Neural progenitor cell (in vitro differentiated cells): ENCODE measurements at places on chromosomes 3 and 15. TPM values are rescaled to one million over a fixed set of nuclear protein-coding genes. Genes with fewer than 3 reads are reported as not detected.

Gene LDHAL6B
- not detected in 2 replicates for total RNA-seq

DNA sequence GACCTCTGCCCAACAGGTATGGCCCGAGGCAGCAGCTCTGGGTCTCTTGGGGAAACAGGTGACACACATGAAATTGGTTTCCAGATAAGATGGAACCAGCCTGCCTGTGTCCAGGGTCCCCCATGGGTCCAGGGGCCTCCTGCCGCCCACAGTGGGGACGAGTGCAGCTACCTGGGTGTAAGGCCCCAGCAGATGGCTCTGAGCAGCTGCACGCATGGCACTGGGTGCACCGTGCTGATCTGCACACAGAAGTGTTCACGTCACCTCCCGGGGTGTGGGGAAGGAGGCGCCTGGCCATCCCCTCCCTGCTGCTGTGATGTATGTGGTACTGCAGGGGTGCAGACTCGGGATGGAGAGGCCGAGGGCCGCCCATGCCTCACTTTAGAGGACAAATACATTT, 63.6 kb downstream of the NIPA2 start:
- no peak for DNase-seq
- H3K27me3 ChIP-seq = no peaks in the 10 kb centered on the region
- H3K27ac ChIP-seq = no peak overlapping the region
- no peaks in the 10 kb centered on the region for H3K4me1 ChIP-seq

Gene FGF7
- not detected in 2 replicates for total RNA-seq

Gene PRR20G
- total RNA-seq = not detected in 2 replicates

- H3K4me3 ChIP-seq = no peak overlapping the region
- H3K4me1 ChIP-seq = peaks cover 16% of the 10 kb centered on the region
- no peaks in the 10 kb centered on the region for H3K27me3 ChIP-seq
- no peaks in the 10 kb centered on the region for H3K36me3 ChIP-seq
Measured at GRCh38 chr3:177606891-177607290, 409.6 kb upstream of the TBL1XR1 start.

DNA sequence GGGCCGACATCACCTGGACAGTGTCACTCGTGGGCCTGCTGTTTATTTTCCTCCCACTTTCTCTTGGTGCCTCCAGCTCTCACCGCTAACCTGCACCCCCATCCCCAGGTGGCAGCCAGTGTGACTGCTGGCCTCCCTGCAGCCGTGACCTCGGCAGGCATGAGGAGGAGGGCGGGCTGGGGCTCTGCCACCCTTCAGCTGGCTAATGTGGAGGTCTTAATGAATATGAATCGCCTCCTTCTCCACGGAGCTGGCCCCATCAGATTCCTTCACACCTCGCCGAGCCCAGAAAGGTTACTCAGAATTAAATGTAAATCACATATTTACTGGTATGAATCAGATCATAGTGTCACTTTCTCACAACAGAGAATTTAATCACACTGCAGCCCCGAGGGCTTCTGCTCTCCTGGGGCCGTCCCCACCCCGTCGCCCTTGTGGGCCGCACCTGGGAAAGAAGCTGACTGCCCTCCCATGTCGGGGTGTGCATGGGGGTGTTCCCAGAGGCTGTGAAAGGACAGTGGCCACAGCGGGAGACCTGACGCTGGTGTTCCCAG, 171.1 kb upstream of the TLE3 start:
- no peak overlapping the region for H3K27ac ChIP-seq
- DNase-seq = no peak
- H3K4me1 ChIP-seq = peaks cover 44% of the 10 kb centered on the region
- no peak overlapping the region for H3K4me3 ChIP-seq
- no peaks in the 10 kb centered on the region for H3K36me3 ChIP-seq

DNA sequence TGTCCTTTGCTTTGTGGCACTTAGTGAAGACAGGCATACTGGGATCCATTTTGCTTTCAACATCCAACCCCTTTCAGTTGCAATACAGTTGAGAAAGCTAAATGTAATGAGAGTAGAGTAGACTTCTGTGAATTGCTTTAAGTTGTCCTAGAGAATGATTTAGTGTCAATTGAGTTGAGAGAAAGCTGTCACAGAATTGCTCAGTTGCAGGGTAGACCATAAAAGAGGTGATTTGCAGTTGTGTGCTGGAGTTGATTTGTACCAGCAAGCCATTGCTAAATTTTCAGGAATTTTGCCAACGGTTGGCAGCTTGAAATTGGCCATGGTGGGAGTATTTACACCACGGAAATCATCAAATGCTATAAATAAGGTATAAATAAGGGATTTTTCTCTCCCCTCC, 2.2 kb downstream of the ABHD5 start:
- H3K4me3 ChIP-seq = no peak overlapping the region
- H3K4me1 ChIP-seq = peaks cover 29% of the 10 kb centered on the region
- H3K27me3 ChIP-seq = no peaks in the 10 kb centered on the region
- H3K36me3 ChIP-seq = no peaks in the 10 kb centered on the region

DNA sequence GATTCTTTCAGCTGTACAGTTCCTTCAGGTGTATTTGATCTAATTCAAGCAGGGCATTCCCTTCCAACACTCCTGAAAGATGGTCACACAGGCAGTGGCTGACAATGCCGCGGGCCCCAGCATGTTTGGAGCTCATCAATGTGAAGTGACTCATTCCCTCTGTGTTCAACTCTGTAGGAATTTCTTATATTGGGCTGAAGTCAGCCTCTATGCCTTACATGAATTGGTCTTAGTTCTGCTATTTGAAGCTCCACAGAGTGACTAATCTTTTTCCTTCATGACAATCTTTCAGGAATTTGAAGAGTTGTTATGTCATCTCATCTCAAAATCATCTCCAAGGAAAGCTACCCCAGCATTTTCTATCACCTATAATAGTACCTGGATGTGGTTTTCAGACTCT, 142.5 kb upstream of the C2CD4B start:
- no peak for DNase-seq
- no peaks in the 10 kb centered on the region for H3K4me1 ChIP-seq
- no peaks in the 10 kb centered on the region for H3K27me3 ChIP-seq
- no peak overlapping the region for H3K4me3 ChIP-seq
- no peaks in the 10 kb centered on the region for H3K36me3 ChIP-seq

Gene FOXB1
- total RNA-seq = 7.3 and 9.6 TPM in 2 replicates

GRCh38 chr3:140019946-140020345, 85.0 kb downstream of the CLSTN2 start:
- H3K4me1 ChIP-seq = no peaks in the 10 kb centered on the region
- H3K36me3 ChIP-seq = no peaks in the 10 kb centered on the region
- H3K27me3 ChIP-seq = no peaks in the 10 kb centered on the region
- DNase-seq = no peak

DNA sequence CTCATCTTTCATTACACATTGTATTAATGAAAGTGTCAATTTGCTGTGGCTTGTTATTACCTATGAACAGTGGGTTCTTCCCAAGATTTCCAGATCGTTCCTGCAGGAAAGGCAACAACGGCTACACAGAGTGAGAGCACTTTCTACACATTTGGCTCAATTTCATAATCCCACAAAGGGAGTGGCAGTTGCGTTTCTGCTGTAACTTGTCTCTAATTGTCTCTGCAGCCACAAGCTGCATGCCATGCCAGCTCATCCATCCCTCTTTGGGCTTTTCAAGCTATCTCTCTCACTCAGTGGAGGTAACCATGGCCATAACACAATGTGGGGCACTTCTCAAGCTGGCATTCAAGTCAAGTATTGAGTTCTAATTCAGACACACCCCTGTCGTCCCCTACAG, 27.7 kb upstream of the CPNE4 start:
- no peaks in the 10 kb centered on the region for H3K27me3 ChIP-seq
- no peak overlapping the region for H3K27ac ChIP-seq
- H3K36me3 ChIP-seq = no peaks in the 10 kb centered on the region
- peaks cover 4% of the 10 kb centered on the region for H3K4me1 ChIP-seq
- no peak overlapping the region for H3K4me3 ChIP-seq

Gene MAP6D1
- total RNA-seq = 3.5 and 12.4 TPM in 2 replicates

GRCh38 chr3:109387201-109387600, 49.9 kb upstream of the DPPA4 start:
- no peak for DNase-seq
- H3K27ac ChIP-seq = no peak overlapping the region
- H3K27me3 ChIP-seq = no peaks in the 10 kb centered on the region
- no peak overlapping the region for H3K4me3 ChIP-seq
- no peaks in the 10 kb centered on the region for H3K36me3 ChIP-seq

DNA sequence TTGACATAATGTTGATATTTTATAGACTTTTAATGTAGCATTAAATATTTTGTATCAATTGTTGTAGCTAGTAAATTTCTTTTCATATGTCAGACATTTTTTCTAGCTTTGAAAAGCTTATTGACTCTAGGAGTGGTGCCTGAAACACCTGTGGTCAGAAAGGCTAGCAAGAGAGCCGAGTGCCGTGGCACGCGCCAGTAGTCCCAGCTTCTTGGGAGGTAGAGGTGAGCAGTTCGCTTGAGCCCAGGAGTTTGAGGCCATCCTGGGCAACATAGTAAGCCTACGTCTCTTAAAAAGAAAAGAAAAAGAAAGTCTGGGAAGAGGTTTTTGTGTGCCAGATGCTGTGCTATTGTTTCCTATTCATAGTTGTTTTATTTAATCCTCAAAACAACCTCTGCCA, 198.2 kb downstream of the FEZF2 start:
- H3K36me3 ChIP-seq = peaks cover 11% of the 10 kb centered on the region
- H3K27ac ChIP-seq = no peak overlapping the region
- no peaks in the 10 kb centered on the region for H3K27me3 ChIP-seq
- no peak for DNase-seq
- peaks cover 15% of the 10 kb centered on the region for H3K4me1 ChIP-seq
- H3K4me3 ChIP-seq = no peak overlapping the region
